ENCODE measurements at places on chromosomes 1 and 21.

DNA sequence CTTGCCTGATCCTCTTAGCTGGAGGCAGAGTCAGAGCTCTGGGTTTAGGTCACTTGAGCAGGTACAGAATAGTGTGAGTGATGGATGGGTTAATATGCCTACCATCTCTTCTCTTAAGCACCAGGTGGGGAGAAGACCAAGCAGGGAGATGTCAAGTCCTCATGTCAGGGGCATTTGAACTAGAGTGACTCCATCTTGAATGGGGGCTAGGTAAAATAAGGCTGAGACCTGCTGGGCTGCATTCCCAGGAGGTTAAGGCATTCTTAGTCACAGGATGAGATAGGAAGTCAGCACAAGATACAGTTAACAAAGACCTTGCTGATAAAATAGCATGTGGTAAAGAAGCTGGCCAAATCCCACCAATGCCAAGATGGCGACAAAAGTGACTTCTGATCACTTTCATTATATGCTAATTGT is 77.4 kb upstream of the BTG3 start:
- no peak for DNase-seq

DNA sequence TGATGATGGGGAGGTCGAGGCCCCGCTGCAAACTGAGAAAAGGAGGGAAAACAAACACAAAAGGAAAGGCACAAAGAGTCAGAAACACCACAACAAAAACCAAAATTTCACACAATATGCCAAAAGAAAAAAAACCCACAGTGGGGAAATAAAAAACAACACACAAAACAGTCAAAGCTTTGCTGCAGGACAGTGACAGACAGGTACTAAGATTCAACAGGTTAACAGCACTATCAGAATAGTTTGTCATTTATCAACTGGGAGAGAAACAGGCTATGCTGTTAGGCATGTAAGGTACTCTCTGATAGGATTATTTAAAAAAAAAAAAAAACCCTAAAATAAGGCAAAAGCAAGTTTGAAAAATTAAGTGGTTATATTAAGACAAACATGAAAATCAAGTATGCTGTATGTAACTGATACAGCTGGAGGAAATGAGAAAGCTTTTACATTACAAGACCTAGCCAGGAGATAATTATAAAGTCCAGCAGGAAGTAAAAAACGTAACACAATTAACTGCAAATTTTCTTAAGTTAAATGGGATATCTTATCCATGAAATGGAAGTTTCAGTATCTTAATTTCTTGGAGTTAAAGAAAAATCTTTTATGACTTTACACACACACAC is 179.0 kb downstream of the EIF4G3 start:
- DNase-seq = no peak

GRCh38 chr1:112678605-112679004 is 4.1 kb downstream of the MOV10 start:
- DNase-seq = no peak

- DNase-seq = peak; percentile 35
Observed at GRCh38 chr21:18249672-18250071, 5.0 kb downstream of the CHODL start.

- no peak for DNase-seq
Observed at GRCh38 chr1:54872036-54872331, 15.0 kb downstream of the DHCR24 start.

- no peak for DNase-seq
Observed at GRCh38 chr1:242554577-242554976, 30.1 kb upstream of the PLD5 start.

DNA sequence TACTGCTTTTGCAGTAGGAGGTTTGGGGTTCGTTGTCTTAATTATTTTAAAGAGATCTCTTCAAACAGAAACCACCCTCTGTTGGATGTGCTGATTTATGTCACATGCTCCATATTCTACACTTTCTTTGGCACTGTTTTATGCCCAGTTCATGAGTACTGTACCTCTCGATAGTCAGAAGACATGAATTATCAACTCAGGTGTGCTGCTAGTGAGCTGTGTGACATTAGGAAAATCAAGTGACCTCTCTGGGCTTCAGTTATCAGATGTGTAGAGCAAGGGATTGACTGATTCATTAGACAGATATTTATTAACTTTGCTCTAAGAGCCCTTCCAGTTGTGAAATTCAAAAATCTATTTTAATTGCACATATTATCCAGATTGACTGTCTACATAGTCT is 2.1 kb upstream of the AHCTF1 start:
- no peak for DNase-seq

DNA sequence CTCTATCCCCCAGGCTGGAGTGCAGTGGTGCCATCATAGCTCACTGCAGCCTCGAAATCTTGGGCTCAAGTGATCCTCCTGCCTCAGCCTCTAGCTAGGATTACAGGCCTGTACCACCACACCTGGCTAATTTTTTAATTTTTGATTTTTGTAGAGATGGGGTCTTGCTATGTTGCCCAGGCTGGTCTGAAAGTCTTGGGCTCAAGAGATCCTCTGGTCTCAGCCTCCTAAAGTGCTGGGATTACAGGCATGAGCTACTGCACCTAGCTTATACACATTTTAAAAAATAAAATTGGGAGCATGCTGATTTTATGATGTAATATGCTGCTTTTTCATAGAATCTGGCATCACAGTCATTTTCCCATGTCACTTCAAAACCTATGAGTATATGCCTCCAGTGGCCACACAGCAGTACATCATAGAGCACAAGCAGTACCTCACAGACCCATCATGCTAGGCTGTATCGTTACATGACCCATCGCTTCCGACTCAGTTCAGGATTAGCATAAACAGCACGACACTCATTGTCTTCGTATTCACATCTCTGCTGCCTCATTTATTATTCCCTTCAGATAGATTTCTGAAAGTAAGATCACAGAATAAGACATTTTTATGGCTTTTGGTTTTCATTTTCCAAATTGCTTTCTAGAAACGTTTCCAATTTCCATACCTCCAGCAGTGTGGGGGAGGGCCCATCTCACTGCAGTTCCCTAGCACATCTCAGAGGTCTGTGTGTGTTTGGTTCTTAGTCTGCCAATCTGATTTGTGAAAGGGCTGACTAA is 35.9 kb upstream of the CCSAP start:
- DNase-seq = no peak

GRCh38 chr1:7879228-7879627 is 26.4 kb upstream of the UTS2 start:
- DNase-seq = no peak
